Stimulated activated CD8-positive, alpha-beta memory T cell treated with anti-CD3 and anti-CD28 coated beads, Interleukin-7, amount 100 ng/mL, for 4 hours (primary cell): ENCODE measurements at places on chromosomes 16 and 17.

DNA sequence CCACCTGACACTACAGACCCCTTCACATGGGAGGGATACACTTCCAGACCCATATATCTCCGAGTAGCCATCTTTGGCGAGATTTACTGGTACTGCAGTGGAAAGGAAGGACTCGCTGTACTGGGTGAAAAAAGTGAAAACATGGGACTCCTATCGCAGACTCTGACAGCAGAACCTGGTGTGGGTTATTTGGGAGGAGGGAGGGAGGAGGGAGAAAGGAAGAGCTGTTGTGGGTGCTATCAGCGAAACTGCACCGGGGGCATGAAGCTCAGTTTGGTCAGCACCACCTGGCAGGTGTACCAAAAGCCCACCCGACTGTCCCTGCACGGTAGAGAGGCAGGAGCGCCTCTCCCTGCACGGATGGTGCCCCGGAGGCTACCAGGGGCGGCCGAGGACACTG is 5.0 kb downstream of the HBQ1 start:
- no peak for DNase-seq

DNA sequence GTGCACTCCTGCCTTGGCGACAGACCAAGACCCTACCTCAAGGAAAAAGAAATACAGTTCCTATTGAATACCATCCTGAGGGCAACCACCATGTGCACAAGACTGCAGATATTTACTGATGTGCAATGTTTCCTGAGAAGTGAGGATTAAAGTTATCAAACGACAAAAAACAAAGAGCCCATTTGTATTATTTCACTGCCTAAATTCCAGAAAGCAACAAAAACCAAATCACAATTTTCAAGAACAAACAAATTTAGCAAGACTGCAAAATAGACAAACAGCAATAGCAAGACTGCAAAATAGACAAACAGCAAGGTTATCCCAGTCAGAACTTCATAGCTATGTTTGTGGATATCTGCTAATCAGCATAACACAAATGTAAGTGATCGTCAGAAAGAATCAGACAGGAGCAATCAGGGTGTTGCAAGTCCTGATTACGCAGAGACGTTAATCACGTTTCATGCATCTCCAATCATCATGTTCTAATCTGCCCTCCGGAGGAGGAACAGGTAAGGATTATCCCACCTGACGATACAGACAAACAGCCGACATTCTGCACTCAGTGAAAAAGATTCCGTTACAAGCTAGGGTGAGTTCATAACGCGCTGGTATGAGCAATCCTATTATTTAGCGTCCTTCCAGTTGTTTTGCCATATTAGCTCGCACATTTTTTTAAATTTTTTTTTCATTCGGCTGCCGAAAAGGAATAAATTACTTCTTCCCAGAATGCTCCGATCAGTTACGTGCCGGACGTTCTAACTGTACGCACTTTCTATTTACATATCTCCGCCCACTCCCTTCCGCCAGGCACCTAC is 2.9 kb downstream of the TMEM107 start:
- DNase-seq = peak; percentile 80

- DNase-seq = no peak
Measured at GRCh38 chr17:17810084-17810894, 26.5 kb downstream of the SREBF1 start.

DNA sequence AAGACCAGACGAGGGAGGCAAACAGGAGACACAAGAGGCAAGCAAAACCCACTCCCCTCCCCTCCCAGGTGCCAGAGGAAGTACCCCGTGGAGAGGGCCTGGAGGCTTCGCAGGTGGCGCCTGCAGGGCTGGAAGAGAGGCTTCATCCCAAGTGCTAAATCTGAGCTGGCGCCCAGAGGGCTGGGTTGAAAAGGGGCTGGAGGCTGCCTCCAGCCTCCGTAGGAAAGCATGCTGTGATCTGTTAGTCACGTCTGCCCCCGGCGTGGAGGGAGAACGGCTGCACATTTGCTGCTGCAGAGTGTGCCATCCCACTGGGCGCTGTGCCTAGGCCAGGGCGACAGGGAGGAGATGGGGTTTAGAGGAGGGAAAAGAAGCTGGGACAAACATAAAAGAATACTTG is 16.9 kb downstream of the RPH3AL start:
- no peak for DNase-seq

- DNase-seq = no peak
Measured at GRCh38 chr16:54847609-54848008, 83.1 kb upstream of the IRX5 start.

GRCh38 chr16:12225806-12226465 is 249.4 kb downstream of the SNX29 start:
- DNase-seq = no peak

DNA sequence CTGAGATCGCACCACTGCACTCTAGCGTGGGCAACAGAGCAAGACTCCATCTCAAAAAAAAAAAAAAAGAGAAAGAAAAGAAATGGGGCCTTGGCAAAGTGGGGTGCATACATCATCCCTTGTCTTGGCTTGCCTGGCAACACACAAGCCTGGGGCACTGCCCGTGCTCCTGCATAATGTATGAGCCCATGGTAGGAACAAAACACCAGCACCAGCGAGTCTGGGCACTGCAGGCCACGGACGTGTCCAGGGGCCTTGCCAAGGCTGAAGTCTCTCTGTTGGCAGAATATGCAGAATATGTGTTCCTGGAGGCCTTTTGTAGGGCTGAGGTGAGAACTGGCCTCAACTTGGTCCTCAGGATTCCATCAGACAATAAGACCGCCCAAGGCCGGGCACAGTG is 15.7 kb upstream of the ALDOA start:
- DNase-seq = no peak

DNA sequence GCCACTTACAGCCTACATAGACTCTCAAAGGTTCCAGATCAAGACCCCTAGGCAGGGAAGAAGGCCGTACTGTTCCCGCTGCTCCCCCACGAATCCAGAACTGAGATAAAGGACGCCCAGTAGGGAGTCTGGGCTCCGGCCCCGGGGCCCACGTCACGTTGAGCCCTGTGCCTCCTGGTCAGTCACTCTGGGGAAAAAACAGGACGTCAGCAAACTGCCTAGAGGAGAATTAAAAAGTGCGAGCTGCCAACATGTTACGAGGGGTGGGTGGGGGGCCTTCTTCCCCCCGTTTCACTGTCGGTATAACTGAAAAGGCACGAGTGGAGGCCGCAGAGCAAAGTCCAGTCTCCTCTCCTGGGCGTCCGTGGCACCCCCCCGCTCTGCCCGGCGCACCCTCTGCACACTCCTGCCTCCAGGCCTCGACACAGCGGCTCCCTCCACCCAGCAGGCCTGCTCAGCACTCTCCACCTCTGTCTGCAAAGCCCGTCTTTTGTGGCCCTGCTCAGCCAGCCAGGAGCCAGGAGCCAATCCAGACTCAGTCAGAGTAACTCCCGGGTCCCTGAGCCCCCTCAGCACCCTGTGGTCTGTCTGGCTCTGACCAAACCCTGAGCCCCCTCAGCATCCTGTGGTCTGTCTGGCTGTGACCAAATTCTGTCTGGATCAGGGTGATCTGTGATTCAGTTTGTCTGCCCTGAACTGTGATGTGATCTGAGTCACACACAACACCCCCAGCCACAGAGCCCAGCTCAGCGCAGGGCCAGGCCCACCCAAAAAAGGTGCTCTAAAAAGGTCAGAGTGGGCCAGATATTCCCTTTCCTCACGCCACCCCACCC is 6.2 kb downstream of the ITGAE start:
- DNase-seq = peak; percentile 55

DNA sequence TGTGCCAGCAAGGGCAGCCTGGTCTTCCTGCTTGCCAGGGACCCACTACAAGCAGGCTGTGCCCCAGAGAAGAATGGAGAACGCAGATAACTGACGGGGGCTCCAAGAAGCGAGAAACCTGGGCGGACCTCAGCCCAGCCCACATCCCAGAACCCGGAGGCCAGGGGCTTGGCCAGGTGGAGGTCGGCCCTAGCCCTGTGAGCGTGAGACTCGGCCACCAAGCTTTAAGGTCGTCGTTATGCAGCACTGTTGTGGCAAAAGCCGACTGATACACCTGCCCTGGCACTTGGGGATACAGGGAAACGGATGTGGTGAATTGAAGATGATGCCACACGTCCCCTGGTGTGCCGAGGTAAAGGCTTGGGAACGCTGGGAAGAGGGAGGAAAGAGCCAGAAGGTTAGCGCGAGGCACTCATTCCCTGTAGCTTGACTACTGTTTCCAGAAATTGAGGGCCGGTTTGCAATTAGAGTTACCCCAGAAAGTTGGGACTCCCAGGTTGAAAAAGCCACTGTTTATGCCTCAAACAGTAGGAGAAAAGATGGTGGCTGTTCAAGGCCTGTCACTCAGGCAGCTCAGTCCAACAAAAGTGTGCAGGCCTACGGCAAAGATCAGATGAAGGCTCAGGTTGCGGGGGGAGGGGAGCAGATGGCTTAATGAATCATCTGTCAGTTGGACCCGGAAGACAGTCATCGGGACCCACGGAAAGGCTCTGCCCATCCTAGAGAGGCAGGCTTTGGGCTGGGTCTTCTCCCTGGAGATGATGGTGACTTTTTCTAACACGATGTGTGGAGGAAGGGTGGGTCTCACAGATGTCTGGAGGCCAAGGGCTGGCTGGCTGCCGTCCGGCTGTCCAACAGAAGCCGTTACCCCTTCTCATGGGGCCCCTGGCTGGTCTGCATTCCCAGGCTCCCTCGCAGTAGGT is 45.6 kb upstream of the BAHCC1 start:
- DNase-seq = no peak

DNA sequence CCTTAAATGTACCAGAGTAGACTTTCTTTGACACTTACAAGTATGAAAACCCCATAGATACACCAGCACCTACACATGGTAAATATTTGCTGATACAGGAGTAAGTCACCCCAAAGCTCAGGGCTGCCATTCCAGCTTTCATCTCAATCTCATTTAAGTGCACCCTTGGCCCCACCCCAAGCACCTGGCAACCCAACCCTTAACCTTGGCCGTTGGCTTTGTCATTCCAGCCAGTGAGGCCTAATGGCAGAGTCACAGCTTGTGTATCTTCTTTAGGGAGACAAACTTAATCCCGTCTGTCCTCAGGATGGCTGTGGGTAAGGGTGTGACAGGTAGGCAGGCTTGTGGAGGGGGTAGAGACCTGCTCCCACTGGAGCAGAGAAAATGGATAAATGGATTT is 31.5 kb upstream of the TMEM220 start:
- DNase-seq = no peak

DNA sequence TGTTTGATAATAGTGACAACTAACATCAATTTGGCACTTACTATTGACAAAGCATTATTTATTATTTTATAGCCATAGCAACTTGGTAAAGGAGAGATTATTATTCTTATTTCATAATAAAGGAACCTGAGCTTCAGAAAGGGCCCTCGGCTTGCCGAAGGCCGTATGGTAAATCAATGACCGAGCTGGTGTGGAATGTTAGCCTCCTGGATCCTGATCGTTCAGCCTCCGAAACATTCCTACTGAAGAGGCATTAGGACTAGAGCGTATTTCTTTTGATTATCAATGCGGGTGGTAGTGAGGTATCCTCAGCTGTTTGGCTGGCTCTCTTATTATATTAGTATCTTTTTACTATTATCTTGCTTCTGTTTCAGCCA is 199.3 kb upstream of the TBX2 start:
- no peak for DNase-seq

- DNase-seq = peak; percentile 56
Measured at GRCh38 chr16:66549284-66550131, at the start of gene TK2. TSS of gene TK2 (minus strand) at chr16:66550122. CDS start at chr16:66550061, 61 bp downstream.

GRCh38 chr16:72815348-72816318 is 232.3 kb downstream of the ZFHX3 start:
- DNase-seq = no peak

DNA sequence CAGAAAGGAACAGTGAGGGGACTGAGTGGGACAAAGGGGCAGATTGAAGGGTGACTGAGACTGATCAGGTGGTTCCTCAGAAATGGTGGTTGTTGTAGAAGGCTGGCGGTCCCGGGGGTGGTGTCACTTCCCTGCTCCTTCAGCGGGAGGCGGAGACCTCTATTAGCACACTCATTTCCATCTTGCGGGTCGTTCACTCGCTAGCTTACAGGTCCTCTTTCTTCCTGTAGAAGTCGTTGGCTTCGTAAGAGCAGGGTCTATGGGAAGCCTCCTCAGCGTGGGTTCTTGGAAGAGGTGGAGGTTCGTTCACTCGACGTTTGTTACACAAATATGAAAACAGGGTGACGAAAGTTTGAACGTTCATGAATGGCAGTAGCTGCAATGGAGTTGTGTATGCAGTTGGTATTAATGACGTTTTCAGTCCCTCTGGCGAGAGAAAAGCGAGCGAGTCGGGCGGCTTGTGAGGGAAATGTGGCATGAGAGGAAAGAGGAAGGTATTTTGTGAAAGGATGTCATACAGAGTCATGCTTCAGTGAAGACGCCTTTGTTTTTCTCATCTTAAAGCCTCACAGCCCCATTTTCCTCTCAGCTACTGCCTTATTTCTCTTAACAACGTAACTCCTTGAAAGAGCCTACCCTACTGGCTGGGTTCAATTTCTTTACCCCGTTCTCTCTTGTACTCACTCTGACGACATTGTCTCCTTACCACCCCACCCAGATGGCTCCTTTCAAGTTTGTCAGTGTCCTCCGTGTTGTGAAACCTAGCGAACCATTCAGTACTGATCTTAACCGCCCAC is 667 bp downstream of the EFCAB13 start:
- peak; percentile 15 for DNase-seq

- DNase-seq = no peak
Measured at GRCh38 chr17:22278302-22279275, 586.3 kb downstream of the KCNJ18 start.

DNA sequence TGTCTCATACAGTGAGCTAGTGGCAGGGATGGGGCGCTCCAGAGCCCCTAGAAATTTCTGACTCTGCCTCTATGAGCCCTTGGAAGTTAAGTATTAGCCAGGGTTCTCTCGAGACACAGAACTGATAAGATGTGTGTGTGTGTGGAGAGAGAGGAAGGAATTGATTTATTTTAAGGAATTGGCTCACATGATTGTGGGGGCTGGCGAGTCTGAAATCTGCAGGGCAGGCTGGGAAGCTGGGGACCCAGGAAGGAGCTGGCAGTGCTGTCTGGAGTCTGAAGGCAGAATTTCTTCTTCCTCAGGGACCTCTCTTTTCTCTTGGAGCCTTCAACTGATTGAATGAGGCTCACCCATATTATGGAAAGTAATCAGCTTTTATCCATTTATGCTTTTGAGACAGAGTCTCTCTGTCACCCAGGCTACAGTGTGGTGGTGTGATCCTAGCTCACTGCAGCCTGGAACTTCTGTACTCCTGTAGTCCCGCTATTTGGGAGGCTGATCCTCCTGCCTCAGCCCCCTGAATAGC is 16.8 kb downstream of the LRRC75A start:
- no peak for DNase-seq

DNA sequence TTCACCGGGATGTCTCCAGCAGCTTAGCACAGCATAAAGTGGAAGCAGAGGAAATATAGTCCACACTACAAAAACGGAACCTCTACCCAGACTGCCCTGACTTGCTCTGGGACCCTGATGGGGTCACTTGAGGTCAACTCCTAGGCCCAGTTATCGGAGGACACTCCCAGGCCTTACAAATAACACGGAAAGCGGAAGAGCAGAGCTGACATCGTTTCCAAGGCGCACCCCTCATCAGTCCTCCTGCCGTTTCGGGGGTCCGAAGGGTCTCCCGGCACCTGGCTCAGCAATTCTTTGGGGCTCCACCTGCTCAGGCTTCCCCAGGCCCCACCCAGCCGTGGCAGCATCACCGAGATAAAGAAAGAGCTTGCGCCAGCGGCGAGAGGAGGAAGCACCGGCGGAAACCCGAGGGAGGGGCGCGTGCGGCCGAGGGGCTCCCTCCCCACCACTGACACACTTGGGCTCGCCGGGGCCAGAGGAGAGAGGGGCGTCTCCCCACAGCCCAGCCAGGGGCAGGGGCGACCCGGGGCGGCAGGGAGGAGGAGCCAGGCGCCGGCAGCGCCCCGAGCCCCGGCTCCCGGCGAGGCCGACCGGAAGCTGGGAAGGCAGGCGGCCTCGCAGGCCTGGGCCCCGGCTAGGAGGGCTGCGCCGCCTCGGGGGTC is 727 bp downstream of the CORO7 start:
- no peak for DNase-seq

GRCh38 chr17:61196302-61196704 is 203.3 kb upstream of the TBX2 start:
- DNase-seq = no peak
